ENCODE measurements at places on chromosomes 4 and X.

GRCh38 chr4:108849611-108850168, 86.8 kb upstream of the ETNPPL start:
- DNase-seq: no peak

DNA sequence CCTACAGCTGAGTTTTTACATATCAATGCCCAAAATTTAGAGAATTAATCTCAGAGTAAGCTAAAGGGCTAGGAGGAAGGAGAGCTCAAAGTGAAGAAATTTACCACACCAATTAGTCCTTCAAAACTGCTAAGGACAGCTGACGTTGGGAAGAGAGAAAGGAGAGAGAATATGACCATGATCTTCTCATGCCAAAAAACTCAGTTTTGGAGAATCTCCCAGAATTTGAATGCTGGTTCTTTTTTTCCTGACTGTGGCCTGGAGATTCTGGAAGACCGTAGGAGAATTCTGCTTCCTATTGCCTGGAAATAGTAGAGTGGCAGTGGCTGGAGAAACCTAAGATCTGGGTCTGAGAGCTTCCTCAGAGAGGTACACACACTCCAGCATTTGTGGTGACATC, 834.4 kb upstream of the SLIT2 start:
- DNase-seq: no peak

GRCh38 chr4:6453688-6453990, 18.8 kb downstream of the PPP2R2C start:
- DNase-seq: no peak

DNA sequence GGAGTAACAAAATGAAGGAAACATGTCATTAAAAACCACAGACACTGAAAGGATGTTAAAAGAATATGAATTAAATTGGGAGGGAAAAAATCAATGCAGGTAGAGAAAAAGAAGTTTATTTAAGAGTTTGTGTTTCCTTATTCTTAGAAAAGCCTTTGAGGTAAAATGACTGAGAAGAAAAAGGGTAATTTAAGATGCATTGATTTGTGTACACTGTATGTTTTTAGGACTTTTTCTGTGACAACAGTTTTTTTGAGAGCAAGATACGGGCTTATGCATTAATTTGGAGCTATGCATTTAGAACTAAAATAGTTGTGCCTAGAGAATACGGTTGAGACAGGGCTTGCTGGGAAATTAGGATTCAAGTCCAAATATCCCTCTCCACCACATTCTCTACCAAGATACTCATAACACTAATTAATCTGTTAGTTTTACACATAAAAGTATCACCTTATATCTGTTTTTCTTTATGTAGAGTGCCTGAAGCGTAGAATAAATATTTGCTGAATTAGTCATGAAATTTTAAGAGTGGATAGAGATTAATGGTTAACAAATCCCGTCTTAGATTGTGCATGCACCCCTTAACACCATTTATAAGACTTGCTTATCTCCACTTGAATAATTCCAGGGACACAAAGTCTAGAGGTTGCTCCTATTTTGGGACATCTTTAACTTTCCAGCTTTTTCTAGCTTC, 232.5 kb downstream of the PCDH7 start:
- DNase-seq: no peak

DNA sequence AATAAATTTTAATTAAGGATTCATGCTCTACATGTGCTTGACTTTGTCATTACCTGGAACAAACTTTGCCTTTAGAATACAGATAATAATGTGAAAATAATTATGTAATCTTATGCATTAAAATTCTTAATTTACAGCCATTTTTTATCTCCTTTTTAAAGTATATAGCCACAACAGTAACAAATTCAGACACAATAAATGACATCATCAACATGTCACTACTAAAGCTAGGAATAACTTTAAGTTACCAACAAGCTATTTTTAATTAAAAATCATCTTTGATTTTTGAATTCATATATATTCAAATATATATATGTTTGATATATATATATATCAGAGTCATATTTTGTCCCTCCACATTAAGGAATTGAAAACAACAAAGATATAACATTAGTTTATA, 107.7 kb downstream of the MAD2L1 start:
- no peak for DNase-seq

GRCh38 chrX:150034788-150035187, 96.5 kb upstream of the EOLA2 start:
- DNase-seq: no peak

GRCh38 chr4:46329118-46329976, 60.6 kb downstream of the GABRA2 start:
- DNase-seq: peak; percentile 64

- no peak for DNase-seq
These were observed 3.9 kb downstream of the ALAS2 start for GRCh38 chrX:55026840-55027239.

DNA sequence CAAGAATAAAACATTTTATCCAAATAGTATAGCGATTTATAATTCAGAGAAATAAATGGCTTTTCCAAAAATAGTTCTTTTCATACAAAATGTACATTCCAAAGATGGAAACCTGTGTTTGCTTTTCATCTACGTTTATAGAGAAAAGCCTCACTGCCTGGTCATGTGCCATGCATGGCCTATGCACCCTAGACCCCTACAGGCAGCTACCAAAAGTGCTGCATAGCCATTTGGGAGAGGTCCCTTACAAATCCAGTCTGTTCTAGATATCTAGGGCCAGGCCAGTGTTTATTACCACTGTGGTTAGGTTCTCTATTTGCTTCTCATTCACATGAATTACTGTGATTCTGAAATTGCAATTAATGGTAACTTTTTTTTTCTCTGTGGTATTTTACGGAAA, 17.2 kb downstream of the HMGB2 start:
- no peak for DNase-seq

- DNase-seq: no peak
These were observed 31.6 kb downstream of the CD40LG start for GRCh38 chrX:136679531-136679930.

GRCh38 chrX:150517303-150517910, 51.0 kb upstream of the MTM1 start:
- DNase-seq: no peak

DNA sequence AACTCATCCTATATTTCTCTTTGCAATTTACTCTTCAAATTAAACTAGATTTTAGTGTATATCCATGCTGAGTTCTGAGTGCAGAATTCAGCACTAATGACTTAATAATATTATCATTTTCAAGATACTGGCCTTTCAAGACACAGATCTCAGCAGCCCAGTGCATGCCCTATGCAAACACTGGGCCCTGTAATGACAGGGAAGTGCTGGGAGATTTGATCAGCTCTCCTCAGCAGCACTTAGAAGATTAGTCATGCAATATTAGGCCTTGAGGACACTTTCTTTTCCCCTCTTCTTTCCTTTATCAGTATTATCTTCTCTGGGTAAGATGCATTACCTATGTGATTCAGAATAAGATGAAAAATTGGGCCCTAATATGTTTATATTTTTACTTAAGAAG, 207.1 kb downstream of the PPP3CA start:
- peak; percentile 5 for DNase-seq

DNA sequence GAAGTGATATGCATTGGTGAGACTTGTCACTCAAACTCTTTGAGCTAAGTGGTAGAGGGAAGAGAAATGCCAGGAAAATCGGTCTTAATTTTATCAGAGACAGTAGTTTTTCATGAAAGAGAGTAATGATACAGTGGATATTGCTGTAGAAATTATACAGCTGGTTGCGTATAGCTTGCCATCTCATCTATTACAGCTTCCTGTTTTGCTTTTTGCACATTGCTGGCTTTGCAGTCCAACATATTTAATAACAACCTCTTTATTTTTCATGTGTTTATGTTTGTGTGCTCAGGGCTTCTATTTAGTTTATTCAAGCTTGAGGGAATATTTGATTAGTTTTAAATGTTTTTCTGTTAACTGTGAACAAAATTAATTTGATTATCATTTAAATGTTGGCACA, 11.5 kb downstream of the SMAD1 start:
- no peak for DNase-seq

- DNase-seq: no peak
These were observed 162.7 kb upstream of the CPXCR1 start for GRCh38 chrX:88584283-88584682.

DNA sequence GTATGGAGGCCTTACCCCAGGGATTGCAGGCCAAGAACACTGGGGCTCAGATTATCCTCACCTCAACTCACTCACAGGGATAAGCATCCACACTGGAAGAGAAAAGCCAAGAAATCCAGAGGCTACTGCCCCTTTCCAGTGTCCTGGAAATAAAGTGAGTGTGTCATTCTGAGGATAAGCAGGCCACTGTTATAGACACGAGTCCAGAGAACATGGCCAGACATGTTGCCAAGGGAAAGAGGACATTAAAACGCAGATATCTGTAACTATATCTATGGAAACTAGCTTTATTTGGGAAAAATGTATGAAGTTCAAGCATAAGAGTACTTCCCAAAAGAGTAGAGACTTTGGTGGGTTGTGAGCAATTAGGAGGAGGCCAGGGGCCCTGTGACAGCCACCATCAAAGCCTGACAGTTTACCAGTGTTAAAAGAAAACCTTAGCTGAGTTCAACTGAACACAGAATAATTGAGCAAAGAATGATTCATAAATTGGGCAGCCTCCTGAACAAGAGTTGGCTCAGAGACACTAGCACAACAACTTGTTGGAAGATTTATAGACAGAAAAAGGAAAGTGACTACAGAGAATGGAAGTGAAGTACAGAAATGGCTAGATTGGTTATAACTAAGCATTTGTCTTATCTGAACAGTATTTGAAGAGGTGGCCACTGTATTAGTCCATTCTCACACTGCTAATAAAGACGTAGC, 1222.2 kb downstream of the STIM2 start:
- no peak for DNase-seq

GRCh38 chr4:41012293-41012692, 202.0 kb downstream of the APBB2 start:
- DNase-seq: no peak

DNA sequence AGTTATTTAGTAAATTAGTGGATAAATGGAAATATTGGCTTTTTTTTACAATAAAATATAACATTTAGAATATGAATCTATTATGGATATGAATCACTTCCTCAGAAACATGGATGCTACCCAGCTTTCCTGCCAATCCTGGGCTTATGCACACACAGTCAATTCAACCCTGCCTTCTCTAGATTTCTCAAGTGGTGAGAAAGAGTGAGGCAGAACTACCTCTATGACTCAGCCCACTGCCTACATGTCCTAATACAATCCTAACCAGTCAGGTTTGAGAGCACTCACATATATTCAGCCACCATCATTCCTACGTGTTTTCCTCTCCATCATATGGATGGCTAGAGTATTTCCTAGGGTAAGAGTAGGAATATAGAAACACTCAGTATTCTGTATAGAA, 91.1 kb upstream of the ANKRD50 start:
- DNase-seq: no peak

GRCh38 chr4:57442241-57442640, 332.1 kb upstream of the IGFBP7 start:
- no peak for DNase-seq

DNA sequence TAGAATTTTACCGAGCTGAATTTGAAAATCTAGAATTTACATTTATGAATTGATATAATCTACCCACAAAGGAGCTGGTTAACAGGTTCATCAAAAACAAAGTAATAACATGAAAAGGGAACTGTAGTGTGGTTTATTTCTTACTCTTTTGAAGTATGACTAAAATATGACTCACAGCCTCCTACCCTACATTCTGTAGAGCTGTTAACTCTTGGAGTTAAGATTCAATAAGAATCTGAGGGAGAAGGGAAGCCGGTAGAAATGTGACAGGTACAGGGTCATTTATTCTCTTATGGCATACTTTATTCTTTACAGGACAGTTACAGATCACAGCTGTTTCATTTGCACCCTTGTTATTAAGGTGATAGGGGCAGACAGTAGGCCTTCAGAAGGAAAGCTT, 132.2 kb upstream of the FAM47B start:
- no peak for DNase-seq

- no peak for DNase-seq
These were observed 594.3 kb upstream of the ADGRL3 start for GRCh38 chr4:60605646-60606354.

DNA sequence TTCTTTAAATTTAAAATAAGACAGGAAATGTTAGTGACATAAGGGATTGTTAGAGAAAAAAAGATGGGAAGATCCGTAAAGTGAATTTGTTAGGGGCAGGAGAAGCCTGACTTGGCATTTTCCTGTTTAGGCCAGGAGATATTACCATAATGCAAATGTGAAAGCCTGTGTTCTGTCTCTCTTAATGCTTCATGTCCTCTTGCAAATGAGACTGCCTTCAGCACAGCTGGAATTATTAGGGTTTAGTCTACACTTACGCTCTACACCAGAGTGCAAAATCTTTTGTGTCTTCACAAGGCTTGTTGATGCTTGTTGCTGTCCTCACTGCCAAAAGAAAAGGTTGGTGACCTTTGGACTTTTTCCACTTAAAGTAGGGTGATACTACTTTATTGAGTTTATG, 56.8 kb downstream of the JADE1 start:
- DNase-seq: no peak

- DNase-seq: no peak
These were observed 481.6 kb upstream of the FSTL5 start for GRCh38 chr4:162645381-162645780.

- DNase-seq: no peak
These were observed 93.4 kb downstream of the TENT5D start for GRCh38 chrX:80513625-80514024.

- no peak for DNase-seq
These were observed 127.9 kb downstream of the CHRDL1 start for GRCh38 chrX:110667706-110668105.

DNA sequence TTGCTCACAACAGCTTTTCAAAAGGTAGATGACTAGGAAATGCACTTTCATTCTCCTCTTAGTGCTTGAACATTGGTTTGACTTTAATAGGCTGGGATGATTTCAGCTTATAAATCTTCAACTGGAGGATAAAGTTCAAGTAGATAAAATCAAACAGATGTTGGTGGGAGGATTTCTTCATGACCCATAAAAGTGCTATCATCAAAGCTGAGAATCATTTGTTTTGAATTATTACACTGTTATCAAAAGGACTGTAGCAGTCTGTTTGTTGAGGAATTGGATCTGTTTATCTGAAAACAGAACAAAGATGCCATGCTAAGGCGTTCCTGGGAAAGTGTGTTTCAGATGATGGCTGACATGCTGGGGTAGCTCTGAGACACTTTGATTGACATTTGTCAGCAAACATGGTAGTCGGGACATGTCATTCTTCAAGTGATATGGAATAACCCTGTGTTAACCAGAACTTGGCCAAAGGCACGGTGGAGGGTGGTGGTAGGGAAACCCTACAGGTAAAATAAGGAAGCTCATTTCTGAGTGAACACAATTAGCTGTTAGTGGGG, 304.0 kb upstream of the PITX2 start:
- no peak for DNase-seq

- no peak for DNase-seq
These were observed 43.1 kb downstream of the PPA2 start for GRCh38 chr4:105430811-105431210.

GRCh38 chr4:145566768-145567167, 52.4 kb upstream of the MMAA start:
- DNase-seq: no peak

GRCh38 chrX:31199840-31200114, 127.9 kb upstream of the FTHL17 start:
- DNase-seq: no peak

- DNase-seq: no peak
These were observed 147.3 kb downstream of the VEGFC start for GRCh38 chr4:176645246-176645960.

GRCh38 chr4:147655639-147656038, 28.3 kb downstream of the PRMT9 start:
- DNase-seq: no peak

GRCh38 chr4:13169731-13170525, 314.2 kb downstream of the RAB28 start:
- DNase-seq: no peak
